Fibroblast of skin of right quadriceps (primary cell): ENCODE measurements at places on chromosomes 3 and 15.

DNA sequence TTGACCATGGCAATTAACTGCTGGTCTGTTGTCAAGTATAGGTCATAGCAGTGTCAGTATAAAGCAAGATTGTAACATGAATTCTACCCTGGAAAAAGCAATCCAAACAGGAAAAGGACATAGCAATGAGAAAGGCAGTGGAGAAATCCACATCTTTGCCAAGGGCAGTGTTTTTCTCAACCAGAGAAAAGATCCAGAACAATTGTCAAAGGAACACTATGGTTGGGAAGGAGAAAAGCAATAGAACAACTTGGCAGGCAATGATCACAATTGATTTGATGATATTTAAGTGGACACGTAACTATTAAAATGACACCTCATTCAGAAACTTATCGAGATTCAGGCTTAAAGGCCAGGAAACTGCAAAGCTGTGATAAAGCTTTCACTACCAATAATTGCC lies 271.1 kb downstream of the DIPK2A start:
- DNase-seq: no peak

DNA sequence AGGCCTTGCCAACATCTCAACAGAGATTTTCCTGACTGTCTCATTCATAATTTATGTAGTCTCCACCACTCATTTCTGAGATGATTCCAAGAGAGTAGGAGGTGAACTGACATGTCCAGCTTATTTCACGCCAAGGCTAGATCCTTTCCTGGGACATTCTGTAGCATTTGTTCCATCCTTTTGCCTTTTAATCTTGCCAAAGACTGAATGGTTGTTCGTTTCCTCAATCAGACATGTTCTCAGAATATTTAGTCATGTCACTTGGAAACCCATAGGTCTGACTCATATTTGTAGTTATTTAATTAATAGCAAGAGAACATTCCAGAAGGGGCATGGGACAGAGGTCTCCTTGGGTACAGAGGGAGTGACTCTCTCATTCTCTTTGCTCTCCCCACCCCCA lies 80.9 kb downstream of the DHX36 start:
- peak; percentile 33 for DNase-seq

- peak; percentile 14 for DNase-seq
Observed at GRCh38 chr3:183653209-183654064, 18.0 kb downstream of the KLHL24 start.

DNA sequence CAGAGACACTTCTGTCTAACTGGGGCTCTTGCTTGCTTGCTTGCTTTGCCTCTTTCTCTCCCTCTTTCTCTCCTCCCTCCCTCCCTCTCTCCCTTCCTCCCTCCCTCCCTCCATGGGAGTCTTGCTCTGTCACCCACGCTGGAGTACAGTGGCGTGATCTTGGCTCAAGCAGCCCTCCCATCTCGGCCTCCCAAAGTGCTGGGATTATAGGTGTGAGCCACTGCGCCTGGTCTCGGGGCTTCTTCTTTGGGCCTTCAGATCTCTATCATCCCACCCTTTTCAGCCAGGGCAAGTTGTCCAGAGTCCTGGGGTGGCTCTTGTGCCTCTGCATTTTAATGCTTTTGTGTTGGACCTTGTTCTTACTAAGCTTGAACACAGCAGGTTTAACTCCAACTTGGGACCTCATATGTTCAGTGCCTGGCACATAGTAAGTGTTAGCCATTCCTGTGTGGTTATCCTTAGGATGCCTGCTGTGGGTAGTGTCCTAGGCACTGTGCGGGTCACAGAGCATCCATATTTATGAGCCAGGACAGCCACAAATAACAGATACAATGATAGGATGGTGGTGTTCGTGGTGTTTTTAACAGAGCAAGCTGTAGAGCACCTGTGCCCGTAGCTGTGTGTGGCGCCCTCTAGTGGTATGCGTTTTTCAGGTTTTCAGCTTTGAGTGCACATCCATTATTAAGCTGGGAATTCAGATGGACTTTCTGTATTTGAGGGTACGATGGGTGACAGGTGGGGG lies 75.1 kb downstream of the CCK start:
- DNase-seq: peak; percentile 38
